ENCODE measurements at places on chromosomes 4 and X.

DNA sequence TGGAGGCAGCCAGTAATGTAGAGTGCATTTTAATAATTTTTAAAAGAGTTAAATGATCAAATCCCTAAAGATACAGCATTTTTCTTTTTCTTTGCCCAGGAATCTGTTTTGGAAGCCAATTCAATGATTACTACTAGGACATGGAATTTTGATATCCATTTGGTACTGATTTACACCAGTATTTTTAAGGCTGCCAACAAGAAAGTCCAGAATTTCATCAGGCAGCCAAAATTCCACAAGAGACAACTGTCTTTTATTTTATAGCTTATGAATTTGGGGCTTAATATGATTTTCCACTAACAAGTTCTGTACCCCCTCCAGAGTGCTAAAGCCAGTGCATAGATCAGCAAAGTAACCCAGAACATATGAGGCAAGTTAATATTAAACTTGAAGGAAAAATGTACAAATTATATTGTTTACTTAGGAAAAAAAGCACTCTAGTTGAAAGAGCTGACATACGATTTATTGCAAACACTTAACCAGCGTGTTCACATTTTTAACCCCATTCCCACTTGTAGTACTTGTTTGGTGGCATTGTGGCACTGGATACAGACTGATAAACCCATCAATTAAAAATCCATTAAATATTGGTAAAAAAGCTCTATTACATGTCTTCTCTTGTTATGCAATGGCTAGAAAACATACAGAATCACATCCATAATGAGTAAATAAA, 259.7 kb downstream of the DCHS2 start:
- no peak overlapping the region for H3K4me3 ChIP-seq
- DNase-seq = no peak
- peaks cover 4% of the 10 kb centered on the region for H3K27me3 ChIP-seq
- no peaks in the 10 kb centered on the region for H3K36me3 ChIP-seq
- H3K4me1 ChIP-seq = no peaks in the 10 kb centered on the region
- no peak overlapping the region for H3K27ac ChIP-seq

GRCh38 chr4:110629780-110630687, 7.2 kb upstream of the PITX2 start:
- H3K27ac ChIP-seq = peak overlapping the region; percentile 42
- peaks cover 10% of the 10 kb centered on the region for H3K4me1 ChIP-seq
- peaks cover 22% of the 10 kb centered on the region for H3K36me3 ChIP-seq
- H3K27me3 ChIP-seq = peaks cover 86% of the 10 kb centered on the region
- no peak overlapping the region for H3K4me3 ChIP-seq

DNA sequence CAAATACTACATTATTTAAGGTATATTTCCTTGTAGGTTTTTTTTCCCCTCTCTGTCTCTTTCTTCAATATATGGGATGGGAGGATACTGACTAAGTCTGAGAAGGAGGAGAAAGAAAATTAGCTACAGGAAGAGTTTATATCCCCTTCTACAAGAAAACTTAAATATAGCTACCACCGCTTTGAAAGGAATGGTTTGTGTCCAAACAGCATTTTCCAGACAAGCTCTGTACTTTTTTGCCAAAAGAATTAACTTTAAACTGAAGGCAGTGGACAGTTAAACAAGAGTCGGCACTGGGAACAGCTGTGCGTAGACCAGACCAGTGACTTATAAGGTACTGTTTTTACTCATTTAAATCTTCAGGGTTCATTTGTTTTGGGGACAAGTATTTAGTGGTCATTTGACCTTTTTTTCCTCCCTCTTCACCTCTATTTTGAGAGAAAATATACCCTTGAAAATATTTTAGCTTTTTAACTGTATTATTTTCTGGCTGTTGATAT, 303.7 kb downstream of the ARHGAP24 start:
- H3K27ac ChIP-seq = no peak overlapping the region
- no peak for DNase-seq
- H3K4me3 ChIP-seq = no peak overlapping the region
- H3K27me3 ChIP-seq = no peaks in the 10 kb centered on the region
- no peaks in the 10 kb centered on the region for H3K36me3 ChIP-seq

DNA sequence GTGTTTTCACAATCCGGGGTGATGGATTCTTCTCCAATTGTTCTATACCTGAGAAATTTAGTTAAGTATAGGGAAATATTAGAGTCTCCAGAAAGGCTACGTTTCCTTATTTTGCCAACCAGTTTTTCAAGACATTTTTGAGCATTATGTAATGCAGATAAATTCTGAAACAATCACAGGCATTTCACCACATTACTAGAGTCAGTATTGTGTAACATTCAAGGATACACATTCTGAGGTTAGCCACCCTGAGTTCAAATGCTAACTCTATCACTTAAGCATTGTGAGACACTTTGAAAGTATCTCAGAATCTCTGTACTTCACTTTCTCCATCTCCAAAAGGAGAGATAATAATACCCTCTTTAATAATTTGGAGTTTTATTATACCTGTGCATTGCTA, 10.6 kb downstream of the SULT1B1 start:
- no peak overlapping the region for H3K4me3 ChIP-seq
- no peaks in the 10 kb centered on the region for H3K4me1 ChIP-seq
- no peak overlapping the region for H3K27ac ChIP-seq
- no peaks in the 10 kb centered on the region for H3K36me3 ChIP-seq
- no peak for DNase-seq
- no peaks in the 10 kb centered on the region for H3K27me3 ChIP-seq

Data from activated CD8-positive, alpha-beta T cell treated with anti-CD3 and anti-CD28 coated beads, Interleukin-2, amount 10 ng/mL, durations not matched to agents 7 days and 5 days (primary cell).